Endothelial cell of umbilical vein (primary cell): ENCODE measurements at places on chromosomes 7 and 10. TPM values are rescaled to one million over a fixed set of nuclear protein-coding genes. Genes with fewer than 3 reads are reported as not detected.

FZD8 gene
- 9.1 and 11.1 TPM in 2 replicates for total RNA-seq

PPP1R3C gene
- total RNA-seq = 0.74 and 1.6 TPM in 2 replicates

WAPL gene
- 35.1 and 35.3 TPM in 2 replicates for total RNA-seq

ZCWPW1 gene
- 0.31 and 0.48 TPM in 2 replicates for total RNA-seq

FAM131B gene
- total RNA-seq = 1.4 and 1.6 TPM in 2 replicates

MOGAT3 gene
- not detected in 2 replicates for total RNA-seq

ADAM12 gene
- total RNA-seq = 0.33 and 0.37 TPM in 2 replicates

FAM13C gene
- total RNA-seq = 0.67 TPM in 1 of 2 replicates, not detected in the other

FEZF1 gene
- not detected in 2 replicates for total RNA-seq

CARD11 gene
- total RNA-seq = 32.0 and 41.8 TPM in 2 replicates

COL17A1 gene
- 1.2 and 1.3 TPM in 2 replicates for total RNA-seq

PRKCQ gene
- total RNA-seq = 0.55 and 0.58 TPM in 2 replicates

LRRC4 gene
- 3.8 and 7.1 TPM in 2 replicates for total RNA-seq

LRRC18 gene
- total RNA-seq = not detected in 2 replicates

CPXM2 gene
- total RNA-seq = 0.42 and 2.7 TPM in 2 replicates

ZNF32 gene
- 14.4 and 14.5 TPM in 2 replicates for total RNA-seq

PNLIPRP1 gene
- total RNA-seq = not detected in 2 replicates

VSTM4 gene
- 0.07 and 0.12 TPM in 2 replicates for total RNA-seq

AZGP1 gene
- total RNA-seq = not detected in 2 replicates

POLR2J2 gene
- 19.2 and 21.3 TPM in 2 replicates for total RNA-seq

MUC3A gene
- total RNA-seq = not detected in 2 replicates

UCMA gene
- total RNA-seq = not detected in 2 replicates

LIPJ gene
- 0.09 TPM in 1 of 2 replicates, not detected in the other for total RNA-seq

C7orf57 gene
- total RNA-seq = not detected in 2 replicates

NEUROD6 gene
- not detected in 2 replicates for total RNA-seq

MYL7 gene
- not detected in 2 replicates for total RNA-seq

NET1 gene
- 40.2 and 46.3 TPM in 2 replicates for total RNA-seq

AUTS2 gene
- total RNA-seq = 8.0 and 11.3 TPM in 2 replicates

BTBD16 gene
- total RNA-seq = 0.78 TPM in 1 of 2 replicates, not detected in the other

DNAJC2 gene
- total RNA-seq = 33.3 and 36.3 TPM in 2 replicates

CREM gene
- 34.8 and 35.5 TPM in 2 replicates for total RNA-seq

C10orf105 gene
- not detected in 2 replicates for total RNA-seq

INMT gene
- total RNA-seq = not detected in 2 replicates

SPDYE2B gene
- not detected in 2 replicates for total RNA-seq

STEAP1 gene
- total RNA-seq = 39.1 and 42.7 TPM in 2 replicates

GJD4 gene
- total RNA-seq = not detected in 2 replicates

WASL gene
- total RNA-seq = 22.1 and 24.0 TPM in 2 replicates

CYP2E1 gene
- total RNA-seq = not detected in 2 replicates
